ENCODE measurements at places on chromosomes 6 and 20.

GRCh38 chr6:4531406-4531805 lies 244.8 kb upstream of the CDYL start:
- peak; percentile 9 for DNase-seq

DNA sequence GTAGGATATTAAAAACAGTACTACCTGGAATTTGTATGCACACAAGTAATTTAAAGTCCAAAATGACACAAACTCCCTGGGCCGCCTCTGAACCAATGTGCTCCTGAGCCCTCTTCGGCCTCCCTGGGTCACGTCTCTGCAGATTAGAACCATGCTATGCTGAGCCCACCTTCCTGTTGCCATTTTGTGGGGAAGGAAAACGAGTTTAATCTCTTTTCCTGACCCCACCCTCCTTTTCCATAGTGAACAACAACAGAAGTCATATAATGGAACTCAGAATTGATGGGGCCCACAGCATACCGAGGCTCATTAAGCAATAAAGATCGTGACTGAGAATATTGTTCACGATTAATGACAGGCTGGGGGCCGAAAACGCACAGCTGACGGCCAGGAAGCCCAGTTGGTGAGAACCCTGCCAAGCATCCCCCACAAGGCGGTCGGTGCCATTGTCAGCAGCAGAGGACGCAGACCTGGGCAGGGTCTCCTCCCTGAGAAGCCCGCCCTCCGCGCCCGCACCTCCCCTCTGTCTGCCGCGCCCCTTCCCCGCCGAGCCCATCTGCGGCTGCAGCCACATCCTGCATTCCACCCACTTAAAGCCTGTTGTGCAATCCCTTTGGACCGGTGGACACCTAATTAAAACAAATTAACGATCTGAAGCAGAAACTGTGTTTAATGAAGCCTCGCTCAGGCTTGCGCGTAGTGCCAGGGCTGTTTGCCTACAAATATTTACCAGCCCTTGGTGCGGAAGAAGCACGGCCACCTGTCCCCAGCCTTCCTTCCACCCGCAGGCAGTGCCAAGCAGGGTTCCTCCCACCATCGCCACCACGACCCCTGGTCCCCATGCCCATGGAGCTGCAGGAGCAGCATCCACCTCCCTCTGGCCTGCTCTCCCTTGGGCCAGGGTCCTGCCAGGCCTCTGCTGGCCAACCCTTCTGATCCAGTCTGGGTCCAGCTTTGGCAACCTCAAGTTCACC lies 68.1 kb downstream of the DLL1 start:
- DNase-seq, result no peak

- DNase-seq, result peak; percentile 29
These were observed 26.9 kb downstream of the LYRM2 start for GRCh38 chr6:89611666-89612065.

GRCh38 chr20:62953839-62954703 lies 1.6 kb downstream of the SLC17A9 start:
- peak; percentile 79 for DNase-seq

GRCh38 chr6:17869753-17870050 lies 117.7 kb downstream of the KIF13A start:
- no peak for DNase-seq

GRCh38 chr6:138803861-138804260 lies 8.0 kb downstream of the ECT2L start:
- no peak for DNase-seq

DNA sequence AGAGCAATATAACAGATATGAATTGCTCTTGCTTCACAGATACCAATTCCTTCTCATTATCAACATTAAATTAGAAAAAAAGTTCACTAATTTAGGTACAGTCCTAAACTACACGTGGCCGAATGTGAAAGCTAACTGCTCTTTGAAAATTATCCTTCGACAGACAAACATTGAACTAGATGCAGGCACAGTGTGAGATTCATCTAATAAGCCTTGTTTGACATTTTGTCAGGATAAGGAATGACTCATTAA lies 1.1 kb downstream of the FAM184A start:
- no peak for DNase-seq

DNA sequence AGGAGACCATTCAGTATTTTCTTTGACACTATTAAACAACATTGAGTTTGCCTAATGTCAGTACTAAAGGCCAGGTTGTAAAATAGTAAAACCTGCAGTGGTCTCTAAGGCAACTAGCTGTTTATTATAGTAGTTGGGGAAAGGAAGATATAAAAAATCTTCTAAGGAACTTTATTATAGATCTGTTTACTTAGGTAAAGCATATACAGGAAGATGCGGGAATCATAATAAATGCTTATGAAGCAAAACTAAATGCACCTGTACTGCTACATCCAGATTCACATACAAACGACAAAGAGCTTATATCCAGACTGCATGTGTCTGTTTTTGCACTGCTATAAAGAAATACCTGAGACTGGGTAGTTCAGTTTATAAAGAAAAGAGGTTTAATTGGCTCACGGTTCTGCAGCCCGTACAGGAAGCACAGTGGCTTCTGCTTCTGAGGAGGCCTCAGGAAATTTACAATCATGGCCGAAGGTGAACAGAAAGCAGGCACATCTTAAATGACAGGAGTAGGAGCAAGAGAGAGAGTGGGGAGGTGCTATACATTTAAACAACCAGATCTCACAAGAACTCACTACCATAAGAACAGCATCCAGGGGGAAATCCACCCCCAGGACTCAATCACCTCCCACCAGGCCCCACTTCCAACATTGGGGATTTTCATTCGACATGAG lies 8.7 kb upstream of the TRIM39 start:
- no peak for DNase-seq

GRCh38 chr6:136344420-136344819 lies 54.8 kb upstream of the BCLAF1 start:
- DNase-seq, result peak; percentile 84

- DNase-seq, result peak; percentile 85
These were observed at the start of gene RNF114 for GRCh38 chr20:49936153-49937026. TSS of gene RNF114 (plus strand) at chr20:49936397. CDS start at chr20:49936413, 16 bp downstream.

- no peak for DNase-seq
These were observed 116.4 kb downstream of the AKAP7 start for GRCh38 chr6:131251590-131252199.

All from iris pigment epithelial cell (primary cell).